Common myeloid progenitor, CD34-positive (primary cell): ENCODE measurements at places on chromosomes 7 and 10.

DNA sequence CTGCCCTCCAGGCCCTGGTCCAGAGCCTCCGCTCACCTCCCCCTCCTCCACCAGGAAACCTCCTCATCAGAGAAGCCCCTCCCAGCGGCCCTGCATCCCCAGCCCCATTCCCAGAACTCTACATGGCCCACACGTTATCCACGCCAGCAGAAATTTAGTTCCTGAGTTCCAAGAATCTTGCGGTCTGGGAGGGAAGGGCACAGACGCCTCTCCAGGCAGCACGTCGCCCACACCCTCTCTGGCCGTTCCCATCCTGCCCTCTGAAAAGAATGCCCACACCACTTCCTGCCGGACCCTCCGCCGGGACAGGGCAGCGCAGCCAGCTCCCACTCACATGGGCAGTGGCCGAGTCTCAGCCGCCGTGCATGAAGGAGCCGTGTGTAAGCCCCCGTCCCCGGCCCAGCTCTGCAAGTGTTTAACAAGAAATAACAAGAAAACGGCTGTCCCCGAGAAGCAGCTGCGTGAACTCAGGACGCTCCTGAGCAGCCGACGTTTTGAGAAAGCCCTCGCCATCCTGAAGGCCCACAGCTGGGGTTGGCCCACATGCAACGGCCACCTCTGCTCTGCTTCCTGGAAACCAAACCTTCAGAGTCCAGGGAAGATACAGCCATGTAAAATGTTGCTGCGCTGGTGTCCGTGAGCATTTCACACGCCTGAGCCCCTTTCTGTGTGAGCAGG is 17.4 kb downstream of the ADGRA1 start:
- H3K36me3 ChIP-seq, result no peaks in the 10 kb centered on the region
- H3K27ac ChIP-seq, result no peak overlapping the region
- no peaks in the 10 kb centered on the region for H3K27me3 ChIP-seq
- DNase-seq, result no peak
- no peaks in the 10 kb centered on the region for H3K4me1 ChIP-seq

- no peaks in the 10 kb centered on the region for H3K27me3 ChIP-seq
- H3K4me1 ChIP-seq, result no peaks in the 10 kb centered on the region
- no peak overlapping the region for H3K4me3 ChIP-seq
- H3K27ac ChIP-seq, result no peak overlapping the region
Observed at GRCh38 chr10:107728807-107729206, 564.3 kb upstream of the SORCS1 start.

DNA sequence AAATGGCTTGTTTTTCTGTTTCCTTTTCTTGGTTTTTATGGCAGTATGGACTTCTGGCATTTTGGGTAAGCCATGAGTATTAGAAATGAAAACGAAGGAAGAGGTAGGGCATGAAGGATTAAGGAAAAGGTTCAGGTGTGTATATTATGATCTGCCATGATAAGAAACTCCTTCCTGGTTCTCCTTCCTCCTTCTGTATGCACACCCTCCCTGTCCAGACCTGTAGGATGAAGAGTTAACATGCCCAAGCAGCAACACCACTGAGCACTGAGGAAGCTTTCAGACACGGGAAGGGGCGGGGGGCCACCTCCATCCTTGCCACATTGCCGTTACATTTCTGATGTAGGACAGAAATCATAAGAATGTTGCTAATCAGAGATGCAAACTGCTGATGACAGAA is 361.0 kb upstream of the ZMIZ1 start:
- DNase-seq, result no peak
- no peaks in the 10 kb centered on the region for H3K36me3 ChIP-seq
- H3K4me3 ChIP-seq, result no peak overlapping the region
- no peak overlapping the region for H3K27ac ChIP-seq

GRCh38 chr7:91112902-91113341 is 151.3 kb upstream of the FZD1 start:
- no peak overlapping the region for H3K27ac ChIP-seq
- H3K36me3 ChIP-seq, result no peaks in the 10 kb centered on the region
- H3K4me1 ChIP-seq, result no peaks in the 10 kb centered on the region
- no peaks in the 10 kb centered on the region for H3K27me3 ChIP-seq
